Head of caudate nucleus (tissue), 42 donors: ENCODE measurements at places on chromosomes 5 and 9.
A peak's percentile ranks its signal among the peaks of the same experiment; 100 is the strongest.

DNA sequence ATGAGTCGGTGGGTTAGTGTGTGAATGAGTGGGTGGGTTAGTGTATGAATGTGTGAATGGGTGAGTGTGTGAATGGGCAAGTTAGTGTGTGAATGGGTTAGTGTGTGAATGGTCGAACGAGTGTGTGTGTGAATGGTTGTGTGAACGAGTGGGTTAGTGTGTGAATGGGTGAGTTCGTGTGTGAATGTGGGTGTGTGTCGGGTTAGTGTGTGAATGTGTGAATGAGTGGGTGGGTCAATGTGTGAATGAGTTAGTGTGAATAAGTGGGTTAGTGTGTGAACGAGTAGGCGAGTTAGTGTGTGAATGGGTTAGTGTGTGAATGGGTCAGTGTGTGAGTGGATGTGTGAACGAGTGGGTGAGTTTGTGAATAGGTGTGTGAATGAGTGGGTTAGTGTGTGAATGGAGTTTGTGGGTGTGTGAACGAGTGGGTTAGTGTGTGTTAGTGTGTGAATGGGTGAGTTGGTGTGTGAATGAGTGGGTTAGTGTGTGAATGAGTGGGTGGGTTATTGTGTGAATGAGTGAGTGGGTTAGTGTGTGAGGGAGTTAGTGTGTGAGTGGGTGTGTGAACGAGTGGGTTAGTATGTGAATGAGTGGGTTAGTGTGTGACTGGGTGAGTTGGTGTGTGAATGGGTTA is 38.8 kb downstream of the NKD2 start:
- DNase-seq, result no peak

DNA sequence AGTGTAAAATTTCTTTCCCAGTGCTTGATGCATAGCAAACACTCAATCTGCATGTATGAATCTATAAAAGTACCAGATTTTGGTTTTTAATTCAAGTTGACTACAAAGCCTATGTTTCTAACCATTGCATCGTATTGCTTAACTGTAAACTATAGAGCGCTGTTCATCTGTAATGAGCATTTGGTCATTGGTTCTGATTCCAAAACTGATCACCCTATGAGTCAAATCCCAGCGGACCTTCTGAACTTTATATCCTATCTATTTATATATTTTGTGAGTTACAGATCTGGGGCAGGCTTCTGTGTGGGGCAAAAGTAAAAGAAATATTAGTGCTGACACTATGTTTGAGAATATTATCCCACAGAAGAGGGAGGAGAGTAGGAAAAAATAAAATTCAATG is 305.7 kb upstream of the TNC start:
- no peak for DNase-seq

- DNase-seq, result no peak
Observed at GRCh38 chr5:148924817-148925216, 98.4 kb downstream of the ADRB2 start.

GRCh38 chr9:103242025-103242424 is 246.9 kb downstream of the CYLC2 start:
- no peak for DNase-seq

GRCh38 chr5:28473531-28474107 is 1435.2 kb upstream of the CDH9 start:
- no peak for DNase-seq

DNA sequence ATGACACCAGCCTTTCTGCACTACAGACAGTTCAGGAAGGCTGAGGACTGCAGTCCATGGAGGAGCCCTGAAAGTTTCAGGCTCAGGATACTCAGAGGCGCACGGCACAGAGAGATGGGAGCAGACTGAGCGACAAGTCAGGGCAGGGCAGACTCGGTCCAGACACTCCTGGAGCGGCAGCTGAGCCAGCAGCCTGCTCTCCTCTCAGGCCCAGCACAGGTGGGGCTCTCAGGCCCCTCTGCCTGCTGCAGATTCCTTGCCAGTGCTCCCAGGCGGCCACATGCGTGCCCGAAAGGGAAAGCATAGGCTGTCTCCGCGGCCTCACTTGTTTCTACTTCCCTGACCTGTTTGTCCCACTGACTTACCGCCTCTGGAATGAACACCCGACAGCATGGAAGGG is 228.3 kb downstream of the IRX2 start:
- DNase-seq, result no peak

DNA sequence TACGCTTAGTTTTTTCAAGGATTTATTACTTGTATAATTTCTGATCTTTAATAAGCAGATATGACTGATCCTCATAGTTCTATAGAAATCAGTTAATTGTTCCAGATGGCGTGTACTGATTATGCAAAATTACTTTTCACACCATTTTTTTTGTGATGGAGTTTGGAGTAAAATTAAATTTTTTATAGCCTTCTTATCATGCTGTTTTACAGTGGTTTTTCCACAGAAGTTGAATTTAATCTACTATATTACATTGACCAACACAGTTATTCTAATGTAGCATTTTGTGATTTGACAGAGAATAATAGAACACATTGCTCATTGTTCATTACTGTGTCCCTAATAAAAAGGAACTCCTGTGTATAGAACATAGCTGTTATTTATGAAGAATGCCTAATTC is 111.1 kb downstream of the MVB12B start:
- DNase-seq, result no peak

GRCh38 chr9:72454871-72455491 is 66.4 kb upstream of the TMC1 start:
- no peak for DNase-seq

DNA sequence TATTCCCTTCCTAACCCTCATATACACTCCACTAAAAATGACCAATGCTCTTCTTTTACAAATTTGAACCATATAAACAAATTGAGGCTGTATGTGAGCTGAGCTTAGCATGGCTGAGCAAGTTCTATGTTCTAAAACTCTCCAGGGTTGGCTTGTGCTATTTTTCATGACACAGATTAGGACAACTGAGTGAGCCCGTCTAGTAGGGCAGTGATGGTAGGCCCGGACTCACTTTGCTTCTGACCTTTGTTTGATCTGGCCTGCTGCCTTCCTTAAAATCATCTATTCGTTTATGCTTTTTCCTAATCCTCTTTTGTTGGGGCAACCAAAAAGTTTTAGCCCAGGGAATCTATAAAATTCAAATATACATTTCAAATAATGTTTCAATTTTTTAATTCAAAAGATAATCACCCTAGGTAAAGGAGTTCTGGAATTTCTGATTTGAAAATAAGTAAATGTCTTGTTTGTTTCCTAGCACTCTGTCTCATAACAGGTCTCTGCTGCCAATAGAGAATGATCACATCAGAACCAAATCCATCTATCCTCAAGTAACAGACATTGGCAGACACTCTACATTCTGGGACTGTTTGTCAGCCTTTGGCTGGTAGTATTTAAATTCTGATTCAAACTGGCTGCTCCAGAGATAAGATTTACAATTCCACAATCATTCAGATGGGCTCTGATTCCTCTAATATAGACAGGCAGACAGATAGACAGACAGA is 217.0 kb upstream of the TARS1 start:
- no peak for DNase-seq

GRCh38 chr5:1881731-1882336 is 891 bp downstream of the IRX4 start:
- no peak for DNase-seq

DNA sequence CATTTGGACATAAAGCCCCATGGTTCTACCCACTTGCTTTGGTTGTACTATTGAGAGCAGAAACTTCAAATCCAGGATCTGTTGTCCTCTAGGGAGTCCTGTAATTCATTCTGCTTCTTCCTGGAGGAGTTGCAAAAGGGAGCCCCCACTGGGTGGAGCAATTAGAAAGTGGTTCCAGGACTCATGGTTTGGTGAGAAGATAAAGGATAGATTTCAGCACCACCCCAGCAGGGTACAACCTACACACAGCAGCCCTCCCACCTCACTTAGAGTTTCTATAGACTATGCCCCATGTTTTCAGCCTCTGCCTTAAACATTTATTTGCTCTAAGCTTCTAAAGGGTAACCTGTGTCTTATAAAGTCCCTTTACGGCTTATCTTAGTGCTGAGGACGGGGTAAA is 112.6 kb upstream of the ARRDC3 start:
- DNase-seq, result no peak

DNA sequence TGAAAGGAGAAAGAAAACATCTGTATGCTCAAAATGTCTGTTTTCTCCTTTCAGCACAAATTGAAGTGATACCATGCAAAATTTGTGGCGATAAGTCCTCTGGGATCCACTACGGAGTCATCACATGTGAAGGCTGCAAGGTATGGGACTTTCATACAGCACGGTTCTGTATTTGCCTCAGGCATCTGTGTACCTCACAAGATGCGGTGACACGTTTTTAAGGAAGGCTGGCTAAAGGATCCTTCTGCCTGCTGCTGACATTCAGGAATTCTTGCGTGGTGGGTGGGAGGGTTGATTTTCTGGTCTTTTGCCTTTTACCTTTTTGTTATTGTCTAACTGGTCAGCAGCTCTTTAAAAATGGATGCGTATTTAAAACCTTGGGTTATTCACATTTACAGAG is 133.1 kb downstream of the RORB start:
- no peak for DNase-seq

- DNase-seq, result no peak
Observed at GRCh38 chr5:91307048-91307447, 76.1 kb downstream of the ARRDC3 start.

GRCh38 chr5:57482671-57483106 is at the start of gene ACTBL2:
Gene ACTBL2 (minus strand): TSS chr5:57482811. CDS start chr5:57482707, 104 bp downstream.
- DNase-seq, result no peak

GRCh38 chr9:105963343-105964099 is 269.2 kb downstream of the TMEM38B start:
- DNase-seq, result no peak

DNA sequence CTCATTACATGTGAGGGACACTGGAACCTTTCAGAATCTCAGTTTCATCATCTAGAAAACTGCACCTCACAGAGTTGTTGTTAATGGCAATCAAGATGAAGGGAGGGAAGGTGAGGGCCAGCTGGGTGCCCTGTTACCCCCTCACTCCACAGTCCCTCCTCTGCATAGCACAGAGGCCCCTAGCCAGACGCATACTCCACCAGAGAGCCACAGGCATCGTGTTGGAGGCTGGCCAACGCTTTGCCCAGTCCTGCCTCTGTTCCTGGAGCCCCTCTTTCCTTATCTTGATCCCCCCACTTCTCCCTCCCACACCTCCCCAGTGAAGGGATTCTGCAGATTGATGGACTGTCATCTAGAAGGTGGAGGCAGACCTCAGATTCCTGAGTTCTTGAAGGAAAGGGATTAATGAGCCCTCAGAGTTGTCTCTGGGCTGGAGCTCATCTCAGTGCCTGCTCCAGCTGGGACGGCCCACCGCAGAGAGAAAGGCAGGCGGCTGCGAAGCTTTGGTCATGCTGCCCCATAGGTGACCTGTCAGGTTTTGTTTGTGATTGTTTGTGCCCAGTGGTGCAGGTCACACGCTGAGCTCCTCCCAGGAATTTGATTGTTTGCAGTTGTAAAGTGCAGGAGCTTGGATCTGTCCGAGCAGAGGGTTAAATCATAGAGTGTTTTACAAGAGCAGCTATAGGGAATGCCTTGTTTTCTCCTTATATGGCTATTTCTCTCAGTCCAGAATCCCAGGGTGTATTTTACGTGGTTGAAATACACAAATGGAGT is 487.3 kb downstream of the CCDC171 start:
- no peak for DNase-seq

DNA sequence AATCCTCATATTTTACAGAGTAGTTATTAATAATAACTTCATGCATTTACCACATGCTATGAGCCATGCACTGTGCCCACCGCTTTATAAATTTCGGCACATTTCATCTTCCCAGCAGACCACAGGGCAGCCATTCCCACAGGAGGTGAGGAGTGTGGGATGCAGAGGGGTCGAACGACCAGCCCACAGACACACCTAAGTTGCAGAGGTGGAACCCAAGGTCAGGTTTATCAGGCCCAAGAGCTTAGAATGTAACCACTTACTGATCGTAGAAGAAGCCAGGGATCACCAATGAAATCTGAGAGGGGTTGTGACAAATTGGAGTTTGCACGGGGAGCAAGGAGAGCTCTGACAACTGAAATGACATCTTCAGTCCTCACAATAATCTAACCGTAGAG is 303.0 kb upstream of the MSX2 start:
- no peak for DNase-seq

DNA sequence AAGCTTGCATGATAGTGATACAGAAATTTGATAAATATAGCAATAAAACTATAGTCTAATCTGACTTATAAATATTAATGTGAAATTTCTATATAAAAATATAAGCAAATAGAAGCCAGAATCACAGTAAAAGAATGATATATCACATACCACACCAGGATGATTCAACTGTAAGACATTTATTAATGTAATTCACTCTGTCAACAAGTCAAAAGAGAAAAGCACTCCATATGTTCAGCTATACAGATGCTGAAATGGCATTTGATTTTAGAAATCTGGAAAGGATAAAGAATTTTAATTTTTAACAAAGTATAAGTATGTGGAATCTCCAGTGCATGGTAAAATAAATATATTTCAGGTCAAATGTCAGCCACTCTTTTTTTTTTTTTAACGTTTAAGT is 372.4 kb downstream of the KCNN2 start:
- DNase-seq, result no peak

DNA sequence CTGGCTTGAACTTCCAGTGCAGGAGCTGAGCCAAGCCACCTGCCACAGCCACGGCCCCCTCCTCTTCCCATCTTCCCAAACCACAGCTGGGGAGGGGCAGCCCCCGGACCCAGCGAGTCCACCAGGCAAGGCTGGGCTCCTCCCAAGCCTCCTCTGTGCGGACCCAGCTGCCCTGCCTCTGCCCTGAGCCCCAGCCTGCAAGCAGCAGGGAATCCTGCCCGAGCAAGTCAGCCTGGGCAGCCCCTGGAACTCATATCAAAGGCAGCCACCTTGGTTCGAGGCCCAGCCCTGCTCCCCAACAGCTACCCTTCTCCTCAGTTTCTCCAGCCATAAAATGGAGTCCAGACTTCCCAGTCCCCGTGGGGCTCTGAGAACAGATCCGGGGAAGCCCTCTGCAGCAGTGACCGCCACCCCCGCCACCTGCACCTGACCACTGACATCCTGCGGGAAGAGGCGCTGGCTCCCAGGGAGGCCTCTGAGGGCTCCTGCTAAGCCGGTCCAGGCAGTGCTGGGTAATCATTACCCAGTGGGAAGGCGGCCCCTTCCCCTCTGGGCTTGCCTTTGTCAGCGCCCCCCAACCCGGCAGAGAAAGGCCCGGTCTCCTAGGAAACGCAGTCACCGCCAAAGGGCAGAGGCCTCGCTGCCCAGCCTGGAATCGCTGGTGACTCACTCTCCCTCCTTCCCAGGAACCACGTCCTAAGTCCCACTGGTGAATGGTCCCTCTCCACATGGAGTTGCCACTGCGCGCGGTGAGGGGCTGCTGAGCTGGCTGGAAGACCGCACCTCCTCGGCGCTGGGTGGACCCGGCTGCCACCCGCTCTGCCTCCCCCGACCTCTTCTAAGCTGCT is 1.5 kb downstream of the VAV2 start:
- DNase-seq, result no peak

DNA sequence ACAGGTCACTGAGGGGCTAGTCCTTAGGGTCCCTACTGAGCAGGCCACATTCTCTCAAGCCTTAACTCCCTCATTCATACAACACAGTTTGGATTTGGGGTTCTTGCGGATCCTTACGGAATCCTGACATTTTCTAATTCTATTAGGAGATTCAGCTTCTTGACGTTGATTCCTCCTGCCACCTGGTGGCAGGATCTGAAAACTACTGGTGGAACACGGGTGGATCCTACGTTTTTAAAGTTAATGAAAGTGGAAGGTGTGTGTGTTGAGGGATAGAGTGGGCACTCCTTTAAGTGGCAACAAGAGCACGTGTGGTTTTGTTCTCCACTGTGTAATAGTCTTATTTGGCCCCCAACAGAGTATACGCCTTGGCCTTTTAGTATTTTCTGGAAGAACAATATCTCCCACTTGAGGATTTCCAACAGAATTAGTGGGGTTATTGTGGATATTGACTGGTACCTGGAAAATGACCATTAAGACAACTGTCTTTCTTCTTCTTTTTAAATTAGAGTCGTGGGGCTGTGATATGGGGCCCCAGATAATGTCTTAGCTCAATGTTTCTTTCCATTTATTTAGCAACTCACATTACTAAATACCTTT is 25.2 kb downstream of the SLC28A3 start:
- peak; percentile 76 for DNase-seq
